ENCODE measurements at places on chromosomes 11 and 22.

DNA sequence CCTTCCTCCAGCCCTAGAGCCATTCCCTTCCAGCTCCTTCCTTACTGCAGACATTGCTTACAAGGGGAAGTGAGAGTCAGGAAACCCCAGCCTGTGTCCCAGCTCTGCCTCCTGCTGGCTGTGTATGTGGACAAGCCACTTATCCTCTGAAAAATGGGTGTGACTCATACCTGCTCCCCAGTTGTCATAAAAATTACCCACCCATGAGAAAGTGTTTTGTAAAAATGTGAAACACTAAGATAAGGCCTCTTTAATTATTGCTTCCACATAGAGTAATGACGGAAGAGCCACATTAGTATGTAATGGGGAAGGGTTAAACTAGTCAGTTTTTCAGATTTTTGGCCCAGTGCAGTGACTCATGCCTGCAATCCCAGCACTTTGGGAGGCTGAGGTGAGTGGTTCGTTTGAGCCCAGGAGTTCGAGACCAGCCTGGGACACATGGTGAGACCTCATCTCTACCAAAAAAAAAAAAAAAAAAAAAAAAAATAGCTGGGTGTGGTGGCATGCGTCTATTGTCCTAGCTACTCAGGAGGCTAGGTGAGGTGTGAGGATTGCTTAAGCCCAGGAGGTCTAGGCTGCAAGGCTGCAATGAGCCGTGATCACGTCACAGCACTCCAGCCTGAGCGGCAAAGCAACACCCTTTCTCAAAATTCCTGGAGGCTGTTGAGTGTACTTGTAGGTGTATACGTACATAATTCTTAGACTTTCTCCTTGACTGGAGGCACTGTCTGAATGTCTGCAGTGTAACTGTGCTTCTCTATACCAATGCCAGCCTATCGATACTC is 84.9 kb downstream of the CTTN start:
- no peak for DNase-seq

GRCh38 chr11:1230121-1230455 is 7.2 kb downstream of the MUC5B start:
- no peak for DNase-seq

DNA sequence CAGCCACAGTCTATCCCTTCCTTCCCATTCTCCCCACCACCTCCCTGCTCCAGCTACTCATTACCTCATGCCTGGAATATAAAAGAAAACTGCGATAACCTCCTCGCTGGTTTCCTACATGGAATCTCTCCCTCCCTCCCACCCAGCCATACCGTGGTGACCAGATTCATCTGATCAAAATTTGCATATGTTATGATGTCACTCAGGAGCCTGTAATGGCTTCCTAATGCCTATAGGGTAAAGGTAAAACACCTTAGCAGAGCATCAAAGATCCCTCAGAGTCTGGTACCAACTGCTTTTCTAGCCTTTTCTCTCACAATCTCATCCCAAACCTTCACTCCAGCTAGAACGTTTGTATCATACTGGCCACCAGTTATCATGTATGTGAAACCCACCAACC is 19.6 kb downstream of the RTN4RL2 start:
- no peak for DNase-seq

GRCh38 chr11:16180868-16181267 is 175.5 kb downstream of the SOX6 start:
- DNase-seq, result no peak

GRCh38 chr22:42938976-42939375 is 76.0 kb downstream of the PACSIN2 start:
- no peak for DNase-seq

DNA sequence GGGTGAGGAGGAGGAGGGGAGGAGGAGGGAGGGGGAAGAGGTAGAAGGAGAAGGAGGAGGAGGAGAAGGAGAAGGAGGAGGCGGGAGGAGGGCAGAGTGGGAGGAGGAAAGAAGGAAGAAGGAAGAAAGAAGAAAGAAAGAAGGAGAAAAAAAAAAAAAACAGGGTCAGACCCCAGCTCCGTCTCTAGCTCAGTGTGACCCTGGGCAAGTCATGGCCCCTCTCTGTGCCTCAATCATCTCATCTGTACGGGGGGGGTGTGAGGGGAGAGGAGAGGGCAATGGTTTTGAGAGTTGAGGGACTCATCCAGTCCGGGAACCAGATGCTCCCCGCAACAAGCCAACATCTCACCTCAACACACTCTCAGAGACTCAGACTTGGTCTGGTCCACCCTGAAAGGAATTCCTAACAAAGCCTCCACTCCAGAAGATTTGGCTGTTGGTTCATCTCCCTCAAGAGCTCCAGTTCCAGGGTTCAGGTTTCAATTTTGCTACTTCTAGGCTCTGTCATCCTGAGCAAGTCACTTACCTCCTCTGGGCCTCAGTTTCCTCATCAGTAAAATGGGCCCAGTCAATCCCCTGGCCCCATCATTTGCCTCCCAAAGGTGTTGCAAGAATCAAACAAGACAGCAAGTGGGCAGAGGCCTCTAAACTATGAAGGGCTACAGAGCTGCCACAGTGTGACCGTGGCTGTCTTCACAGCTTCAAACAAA is 7.7 kb downstream of the CARD10 start:
- no peak for DNase-seq

GRCh38 chr11:70732881-70733196 is 334.5 kb downstream of the CTTN start:
- no peak for DNase-seq

DNA sequence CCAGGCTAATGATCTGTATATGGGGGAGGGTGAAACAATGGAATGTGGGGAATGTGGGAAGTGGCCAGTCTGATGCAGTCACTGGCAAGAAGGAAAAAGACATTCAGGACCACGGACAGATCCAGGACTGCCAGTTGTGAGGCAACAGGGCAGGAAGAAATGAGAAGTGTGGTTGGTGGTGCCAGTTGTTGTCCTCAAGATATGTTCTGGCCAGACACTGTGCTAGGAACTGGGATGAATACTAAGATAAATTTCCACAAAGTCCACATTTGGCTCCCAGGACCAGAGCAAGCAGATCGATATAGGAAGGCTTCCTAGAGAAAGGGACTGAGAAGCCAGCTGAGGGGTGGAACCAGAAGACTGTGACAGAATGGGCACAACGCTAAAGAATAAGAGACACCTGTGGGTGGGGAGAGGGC is 6.8 kb upstream of the TPBGL start:
- DNase-seq, result no peak

DNA sequence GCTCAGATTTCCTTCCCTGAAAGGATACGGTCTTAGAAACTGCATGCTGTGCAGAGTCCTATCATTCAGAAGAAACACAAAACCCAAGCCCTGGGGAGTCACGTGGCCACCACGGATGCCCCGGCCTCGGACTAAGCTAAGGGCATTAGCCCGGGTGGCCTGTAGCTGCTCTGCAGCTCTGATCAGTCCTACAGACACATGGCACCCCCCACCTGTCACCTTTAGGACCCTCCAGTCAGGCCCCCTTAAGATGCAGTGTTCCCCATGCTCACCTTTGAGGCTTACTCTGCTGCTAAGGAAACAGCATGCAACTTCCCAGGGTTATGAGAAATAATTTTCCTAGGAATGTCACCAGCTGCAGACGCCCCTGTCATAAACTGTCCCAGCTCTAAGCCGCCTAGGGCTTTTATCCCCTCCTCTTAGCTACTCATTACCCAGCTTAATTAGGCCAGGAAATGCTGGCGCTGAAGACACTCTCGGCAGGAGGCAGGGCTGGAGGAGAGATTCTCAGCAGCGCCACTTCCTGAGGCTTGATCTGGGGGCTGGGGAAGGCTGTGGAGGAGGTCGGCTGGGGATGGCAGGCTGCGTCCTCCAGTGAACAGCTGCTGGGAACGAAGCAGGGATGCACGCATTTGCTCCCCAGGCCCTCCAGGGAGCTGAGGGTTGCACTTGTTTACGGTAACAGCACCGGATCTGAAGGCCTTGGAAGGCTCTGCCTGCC is 47.2 kb upstream of the ADA2 start:
- no peak for DNase-seq

GRCh38 chr22:48309115-48309705 is 1518.5 kb downstream of the BRD1 start:
- no peak for DNase-seq

- DNase-seq, result no peak
Measured at GRCh38 chr11:75286826-75287465, 46.4 kb downstream of the TPBGL start.

DNA sequence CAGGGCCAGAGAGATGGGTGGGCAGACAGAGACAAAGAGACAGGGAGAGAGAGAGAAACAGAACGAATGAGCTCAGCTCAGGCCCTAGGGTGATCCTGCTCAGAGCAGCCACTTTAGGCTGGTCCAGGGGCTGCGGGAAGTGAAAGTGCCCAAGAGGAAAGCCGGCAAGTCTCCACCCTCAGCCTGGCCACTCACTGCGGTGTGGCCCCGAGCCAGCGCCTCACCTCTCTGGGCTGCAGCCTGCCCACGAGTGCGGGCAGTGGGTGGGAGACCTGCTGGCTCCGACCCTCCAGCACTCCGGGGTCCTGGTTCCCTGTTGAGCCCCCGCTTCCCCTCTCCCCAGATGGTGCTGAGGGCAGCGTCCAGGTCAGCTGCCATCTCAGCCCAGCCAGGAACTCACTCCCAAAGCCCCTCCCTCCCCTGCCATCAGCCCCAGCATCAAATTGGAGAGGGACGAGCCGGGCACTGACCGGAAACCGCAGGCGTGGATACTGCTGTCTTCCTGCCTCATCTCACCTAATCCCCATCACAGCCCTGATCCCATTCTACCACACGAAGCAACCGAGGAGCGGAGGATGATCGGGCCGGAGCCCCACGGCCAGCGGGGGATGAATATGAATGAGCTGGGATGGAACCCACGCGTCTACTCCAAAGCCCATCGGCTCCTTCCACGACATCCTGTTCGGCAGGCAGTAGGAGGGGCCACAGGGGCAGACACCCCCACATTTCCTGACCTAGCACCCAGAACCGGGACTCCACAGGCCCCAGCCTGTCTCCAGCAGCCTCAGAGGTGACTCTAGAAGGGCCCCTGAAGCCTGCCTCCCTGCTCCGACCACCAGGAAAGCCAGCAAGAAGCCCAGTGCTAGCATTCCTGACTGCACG is 16.9 kb downstream of the ELFN2 start:
- no peak for DNase-seq

- no peak for DNase-seq
Measured at GRCh38 chr11:64921384-64921783, 3.1 kb upstream of the PPP2R5B start.

GRCh38 chr11:13101644-13102512 is 92.8 kb downstream of the RASSF10 start:
- DNase-seq, result no peak

DNA sequence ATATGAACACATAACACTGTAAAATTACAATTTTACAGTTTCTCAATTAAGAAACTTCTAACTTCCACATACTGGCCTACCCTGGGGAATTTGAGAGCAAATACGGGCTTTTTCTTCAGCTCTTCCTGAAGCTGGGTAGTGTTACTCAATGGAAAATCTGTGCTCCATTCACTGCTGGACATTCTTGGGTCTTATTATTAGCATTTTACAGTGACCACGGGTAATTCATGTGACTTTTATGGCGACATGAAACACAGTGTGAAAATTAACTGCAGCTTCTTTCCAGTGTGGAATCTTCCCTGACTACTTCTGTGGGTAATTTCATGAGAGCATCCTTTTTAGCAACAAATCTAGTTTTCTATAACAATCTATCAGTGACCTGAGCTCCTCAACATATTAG is 423.7 kb upstream of the ANO5 start:
- DNase-seq, result no peak

DNA sequence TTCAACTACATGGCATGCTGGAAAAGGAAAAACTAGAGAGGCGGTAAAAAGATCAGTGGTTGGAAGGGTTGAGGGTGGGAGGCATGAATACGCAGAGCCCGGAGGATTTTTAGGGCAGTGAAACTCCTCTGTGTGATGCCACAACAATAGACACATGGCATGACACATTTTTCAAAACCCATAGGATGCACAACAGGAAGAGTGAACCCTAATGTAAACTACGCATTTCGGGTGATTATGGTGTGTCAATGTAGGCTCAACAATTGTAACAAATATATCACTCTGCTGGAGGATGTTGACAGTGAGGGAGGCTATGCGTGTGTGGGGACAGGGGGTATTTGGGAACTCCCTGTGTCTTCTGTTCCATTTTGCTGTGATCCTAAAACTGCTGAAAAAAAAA is 15.7 kb upstream of the FAM83F start:
- no peak for DNase-seq

- no peak for DNase-seq
Measured at GRCh38 chr11:120336641-120337354, 585 bp downstream of the ARHGEF12 start.

DNA sequence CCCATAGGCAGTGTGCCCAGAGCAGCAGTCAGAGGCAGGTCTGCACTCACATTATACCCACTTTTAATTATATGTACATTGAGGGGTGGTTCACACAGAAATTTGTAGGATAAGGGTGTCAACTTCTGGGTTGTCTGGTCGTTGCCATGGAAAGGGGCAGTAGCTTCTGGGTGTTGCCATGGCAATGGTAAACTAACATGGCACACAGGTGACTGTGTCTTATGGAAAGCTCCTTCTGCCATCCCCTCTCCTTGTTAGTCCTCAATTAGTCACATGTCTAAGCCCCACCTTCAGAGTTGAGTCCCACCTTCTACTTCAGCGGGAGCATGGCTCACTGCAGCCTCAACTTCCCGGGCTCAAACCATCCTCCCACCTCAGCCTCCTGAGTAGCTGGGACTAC is 56.3 kb upstream of the ATXN10 start:
- DNase-seq, result no peak

- no peak for DNase-seq
Measured at GRCh38 chr11:119152043-119152442, 3.2 kb downstream of the ABCG4 start.

- no peak for DNase-seq
Measured at GRCh38 chr22:29147331-29147899, 58.3 kb upstream of the EMID1 start.

DNA sequence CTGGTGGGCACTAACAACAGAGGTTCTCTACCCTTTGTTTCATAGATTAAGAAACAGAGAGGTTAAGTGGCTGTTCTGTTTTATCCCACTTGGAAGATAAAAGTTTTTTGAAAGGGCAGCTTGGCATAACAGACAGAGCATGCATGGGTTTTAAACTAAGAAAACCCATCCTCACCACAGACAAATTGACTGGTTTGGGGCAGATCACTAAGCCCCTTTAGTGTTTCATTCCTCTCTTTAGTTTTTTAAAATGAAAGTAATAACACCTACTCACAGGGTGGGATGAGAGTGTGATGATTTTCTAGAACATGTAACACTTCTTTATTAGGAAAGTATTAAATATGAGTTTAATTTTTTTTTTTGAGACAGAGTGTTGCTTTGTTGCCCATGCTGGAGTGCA is 12.3 kb upstream of the RRAS2 start:
- no peak for DNase-seq

GRCh38 chr22:47716890-47717615 is 954.6 kb downstream of the TBC1D22A start:
- DNase-seq, result no peak

DNA sequence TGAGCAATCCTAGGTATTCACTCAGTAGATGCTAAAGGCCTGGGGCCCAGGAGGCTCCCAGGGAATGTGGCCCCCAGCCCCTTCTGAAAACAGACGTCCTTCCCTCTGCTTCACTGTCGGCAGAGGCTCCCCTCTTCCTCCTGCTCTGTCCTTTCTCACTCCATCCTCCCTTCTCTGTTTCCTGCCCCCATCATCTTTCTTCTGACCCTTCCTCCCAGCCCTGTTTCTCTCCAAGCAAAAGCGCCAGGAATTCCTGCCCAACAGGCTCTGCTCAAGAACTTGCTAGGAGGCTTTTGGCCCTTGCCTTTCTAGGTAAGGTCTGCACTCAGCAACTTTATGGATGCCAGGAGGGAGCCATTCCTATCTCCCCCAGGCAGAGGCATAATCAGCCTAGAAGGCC is 300.5 kb downstream of the NTM start:
- DNase-seq, result no peak

Data from cerebellar nuclear complex (tissue), 1 donor.